Motor neuron (in vitro differentiated cells): ENCODE measurements at places on chromosomes 4 and X. TPM values are rescaled to one million over a fixed set of nuclear protein-coding genes. Genes with fewer than 3 reads are reported as not detected.

DNA sequence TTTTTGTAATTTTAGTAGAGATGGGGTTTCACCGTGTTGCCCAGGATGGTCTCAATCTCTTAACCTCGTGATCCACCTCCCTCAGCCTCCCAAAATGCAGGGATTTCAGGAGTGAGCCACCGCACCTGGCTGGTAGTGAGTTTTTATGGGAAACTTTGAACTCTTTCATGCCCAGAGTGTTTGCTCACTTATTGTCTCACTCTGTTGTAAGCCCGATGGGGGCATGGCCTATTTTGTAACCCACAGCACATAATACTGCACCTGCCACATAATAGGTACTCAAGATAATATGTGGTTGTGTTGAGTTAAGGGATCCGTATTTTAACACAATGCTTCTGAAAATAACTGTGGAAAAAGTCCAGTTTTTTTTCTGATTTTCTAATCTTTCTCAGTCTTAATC is 109.6 kb upstream of the GIMD1 start:
- no peak for ATAC-seq

- ATAC-seq = no peak
These were observed 5.1 kb upstream of the SLC25A6 start for GRCh38 chrX:1397001-1397400.

DNA sequence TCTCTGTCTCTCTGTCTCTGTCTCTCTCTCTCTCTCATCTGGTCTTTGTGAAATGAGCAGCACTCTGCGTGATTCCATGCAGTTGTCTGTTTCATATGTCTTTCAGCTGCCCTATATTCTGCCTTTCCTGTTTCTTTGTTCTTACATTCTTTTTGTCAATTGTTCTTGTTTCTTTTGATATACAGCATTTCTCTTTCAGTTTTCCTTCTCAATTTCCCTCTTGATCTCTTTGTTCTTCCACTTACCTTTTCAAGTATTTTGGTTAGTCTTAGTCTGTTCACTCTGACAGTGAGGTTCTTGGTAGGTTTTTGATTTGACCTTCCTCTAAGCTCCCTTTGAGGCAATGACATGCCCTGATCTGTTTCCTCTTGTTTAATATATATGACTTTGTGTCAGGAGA is 20.4 kb downstream of the ZNF157 start:
- ATAC-seq = no peak

- ATAC-seq = peak; percentile 33
These were observed 1.2 kb upstream of the PLAC8 start for GRCh38 chr4:83115656-83116285.

DNA sequence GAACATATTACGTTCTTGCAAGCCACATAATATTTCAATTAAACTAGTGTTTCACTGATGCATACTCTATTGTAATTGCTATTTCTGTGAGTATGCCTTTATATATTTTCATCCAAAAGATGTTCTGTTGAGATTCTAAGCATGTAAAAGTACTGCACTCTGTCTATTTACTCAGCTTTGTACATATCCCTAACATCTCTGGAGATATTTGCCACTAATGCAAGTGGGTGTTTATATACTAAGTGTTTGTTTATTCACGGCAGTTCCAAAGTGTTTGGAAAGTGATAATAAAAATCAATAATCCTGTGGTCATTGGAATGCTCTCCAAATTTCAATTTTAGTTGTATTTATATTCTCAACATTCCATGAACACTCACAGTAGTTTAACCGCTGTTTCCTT is 1989.0 kb downstream of the C4orf33 start:
- ATAC-seq = no peak

GRCh38 chr4:106676173-106676921 is 307.8 kb upstream of the GIMD1 start:
- ATAC-seq = no peak

DNA sequence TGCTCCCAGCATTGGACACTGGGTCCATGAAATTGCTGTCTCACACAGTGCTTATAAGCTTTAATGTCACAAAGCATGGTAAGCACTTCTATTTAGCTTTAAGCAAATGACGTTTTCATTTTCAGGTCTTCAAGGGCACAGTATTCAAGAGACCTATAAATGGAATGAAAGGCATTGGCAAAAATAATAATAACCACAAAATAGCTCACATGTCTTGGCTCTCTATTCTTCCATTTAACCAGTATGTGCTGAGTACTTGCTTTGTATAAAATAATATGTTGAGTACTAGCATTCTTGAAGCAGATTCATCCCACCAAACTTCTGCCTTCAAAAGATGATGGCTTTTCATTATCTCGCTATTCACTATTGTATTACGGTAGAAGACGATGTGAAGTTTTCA is 203.0 kb downstream of the ADAMTS3 start:
- ATAC-seq = no peak

DNA sequence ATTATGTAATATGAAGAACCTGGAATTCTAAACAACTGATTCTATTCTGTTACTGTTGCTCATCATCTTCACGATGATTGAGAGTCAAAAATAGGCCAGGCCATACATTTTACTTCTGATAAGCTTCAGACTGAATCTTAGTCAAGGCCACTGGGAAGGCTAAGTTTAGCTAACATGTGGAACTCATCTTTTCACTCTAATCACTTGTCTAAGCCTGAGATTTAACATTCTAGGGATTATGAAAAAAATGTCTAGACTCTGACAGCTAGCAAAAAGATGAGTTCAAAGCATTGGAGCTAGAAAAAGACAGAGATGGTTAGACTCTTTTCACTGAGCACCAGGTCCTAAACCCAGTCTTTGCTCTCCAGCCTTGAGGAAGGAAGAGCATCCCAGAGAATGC is 656.2 kb upstream of the IGFBP7 start:
- ATAC-seq = no peak

DNA sequence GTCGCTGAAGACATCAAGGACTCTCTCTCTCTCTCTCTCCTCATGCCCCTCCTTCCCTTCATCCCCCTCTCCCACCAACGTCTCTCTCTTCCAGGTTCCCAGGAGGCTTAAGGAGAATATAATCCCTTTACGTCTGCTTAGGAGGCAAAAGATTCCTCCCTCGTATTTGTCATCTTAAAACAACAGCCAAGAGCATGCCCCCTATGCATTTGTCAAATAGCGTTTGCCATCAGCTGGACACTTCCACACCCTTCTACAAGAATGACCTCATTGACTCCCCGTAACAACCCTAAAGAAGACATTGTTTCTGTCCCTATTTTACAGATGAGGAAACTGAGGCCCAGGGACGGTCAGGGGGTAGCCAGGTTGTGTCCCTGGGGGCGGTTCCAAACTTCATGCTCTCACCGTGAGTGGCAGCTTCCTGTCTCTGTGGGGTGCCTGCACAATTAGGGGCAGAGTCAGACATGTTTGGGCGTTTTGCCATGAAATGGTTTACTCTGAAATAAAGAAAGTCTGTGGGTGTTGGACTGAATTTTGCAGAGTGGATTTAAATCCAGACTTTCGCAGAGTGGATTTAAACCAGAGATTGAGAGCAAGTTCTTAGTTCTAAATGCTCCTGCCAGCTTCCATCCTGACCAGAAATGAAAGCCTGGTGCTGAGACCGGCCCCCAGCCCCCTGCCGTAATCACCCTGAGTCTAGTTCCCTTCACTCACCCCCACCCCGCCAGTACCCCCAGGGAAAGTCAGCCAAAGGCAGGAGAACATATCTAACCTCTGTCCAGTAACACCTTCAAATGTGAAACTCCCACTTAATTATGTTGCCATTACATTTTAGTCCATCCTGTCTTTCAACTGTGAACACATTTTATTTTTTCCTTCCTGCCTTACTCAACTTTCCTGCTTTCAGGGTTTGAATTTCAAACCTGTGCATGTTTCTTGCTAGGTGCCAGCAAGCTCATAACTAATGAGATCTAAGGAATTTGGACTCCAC is 44.3 kb upstream of the TBL1X start:
- ATAC-seq = no peak

DNA sequence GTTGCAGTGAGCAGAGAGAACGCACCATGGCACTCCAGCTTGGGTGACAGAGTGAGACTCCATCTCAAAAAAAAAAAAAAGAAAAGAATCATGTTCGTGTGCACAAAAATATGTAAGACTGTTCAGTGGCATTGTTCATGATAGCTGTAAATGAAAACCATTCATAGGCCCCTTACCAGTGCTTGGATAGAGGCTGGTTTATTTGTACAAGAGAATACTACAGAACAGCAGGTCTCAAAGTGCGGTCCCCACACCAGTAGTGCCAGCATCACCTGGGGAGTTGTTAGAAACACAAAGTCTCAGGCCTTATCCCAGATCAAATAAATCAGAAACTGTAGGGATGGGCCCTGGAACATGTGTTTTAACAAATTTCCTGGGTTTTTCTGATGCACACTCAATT is 12.7 kb upstream of the MRFAP1 start:
- no peak for ATAC-seq

DNA sequence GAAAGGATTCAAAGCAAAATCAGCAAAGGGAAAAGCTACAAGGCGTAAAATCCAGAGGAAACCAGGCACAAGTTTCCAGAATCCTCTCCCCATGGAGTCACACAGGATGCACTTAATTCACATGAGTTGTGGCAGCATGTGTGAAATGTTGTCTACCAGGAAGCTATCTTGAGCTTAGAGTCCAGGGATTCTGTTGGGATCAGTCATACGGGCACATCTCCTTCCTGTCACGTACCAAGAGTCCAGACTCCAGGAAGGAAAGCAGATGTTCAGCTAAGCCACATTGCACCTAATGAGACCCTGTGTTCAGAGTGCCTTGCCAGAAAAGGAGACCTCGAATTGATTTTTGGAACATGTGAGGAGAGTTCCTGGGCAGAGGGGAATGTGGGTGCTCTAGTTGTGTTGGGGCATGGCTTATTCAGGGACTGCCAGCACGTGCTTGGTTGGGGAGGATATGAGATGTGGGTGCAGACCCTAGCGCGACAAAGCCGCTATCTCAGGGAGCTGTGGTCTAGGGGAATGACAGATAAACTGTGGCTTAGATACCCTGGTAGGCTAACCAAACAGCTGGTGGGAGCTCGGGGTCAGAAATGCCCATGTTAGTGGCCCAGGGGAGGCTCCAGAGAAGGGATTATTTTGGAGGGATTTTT is 70.0 kb downstream of the EVC start:
- ATAC-seq = no peak

DNA sequence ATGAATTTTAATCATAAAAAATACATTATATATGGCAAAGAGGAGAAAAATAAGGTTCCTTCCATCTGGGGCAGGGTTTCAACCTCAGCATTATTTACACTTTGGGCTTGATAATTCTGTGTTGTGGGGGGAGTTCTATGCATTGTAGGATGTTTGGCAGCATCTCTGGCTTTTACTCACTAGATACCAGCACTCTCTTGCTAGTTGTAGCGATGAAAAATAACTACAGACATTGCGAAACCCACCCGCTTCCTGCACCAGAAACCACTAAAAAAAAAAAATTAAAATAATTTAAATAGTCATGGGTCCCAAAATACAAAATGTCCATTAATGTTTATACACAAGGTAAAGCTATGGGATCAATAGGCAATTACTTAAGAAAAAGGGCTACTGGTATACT is 52.7 kb downstream of the PPP3CA start:
- no peak for ATAC-seq

DNA sequence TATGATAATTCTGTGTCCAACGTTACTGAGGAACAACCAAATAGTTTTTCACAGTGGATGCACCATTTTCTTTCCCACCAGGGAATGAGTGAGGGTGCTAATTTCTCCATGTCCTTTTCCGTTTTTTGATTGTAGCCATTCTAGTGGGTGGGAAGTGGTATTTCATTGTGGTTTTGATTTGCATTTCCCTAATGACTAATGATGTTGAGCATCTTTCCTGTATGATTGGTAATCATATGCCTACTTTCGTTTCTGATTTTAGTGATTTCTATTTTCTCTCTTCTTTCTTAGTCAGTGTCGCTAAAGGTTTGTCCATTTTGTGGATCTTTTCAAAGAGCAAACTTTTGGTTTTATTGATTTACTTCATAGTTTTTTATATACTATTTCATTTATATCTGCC is 32.1 kb upstream of the TEX13D start:
- no peak for ATAC-seq

DNA sequence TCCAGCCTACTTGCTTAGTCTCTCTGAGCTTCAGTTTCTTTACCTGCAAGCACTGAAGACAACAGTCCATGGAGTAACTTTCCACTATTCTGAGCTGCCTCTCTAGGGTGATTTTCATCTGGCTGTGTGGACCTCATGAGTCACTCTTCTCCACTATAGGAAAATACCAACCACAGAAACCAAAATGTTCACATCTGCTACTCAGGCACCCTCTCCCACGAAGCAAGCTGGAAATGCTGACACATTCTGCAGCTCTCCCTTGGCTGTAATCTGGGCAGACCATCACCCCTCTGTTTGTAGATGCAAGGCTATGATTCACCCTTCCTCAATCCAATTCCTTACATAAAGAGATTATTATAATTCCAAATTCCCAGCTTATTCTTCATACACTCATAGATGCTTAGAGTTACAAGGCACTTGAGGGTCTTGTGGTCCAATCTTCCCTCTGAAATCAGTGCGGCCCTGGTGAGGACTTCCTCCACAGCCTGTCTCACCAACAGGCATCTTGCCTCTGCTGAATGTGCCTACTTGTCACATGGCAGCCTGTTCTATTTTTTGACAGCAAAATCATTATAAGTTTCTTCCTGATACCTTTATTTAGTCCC is 97.0 kb upstream of the LNX1 start:
- peak; percentile 98 for ATAC-seq

DNA sequence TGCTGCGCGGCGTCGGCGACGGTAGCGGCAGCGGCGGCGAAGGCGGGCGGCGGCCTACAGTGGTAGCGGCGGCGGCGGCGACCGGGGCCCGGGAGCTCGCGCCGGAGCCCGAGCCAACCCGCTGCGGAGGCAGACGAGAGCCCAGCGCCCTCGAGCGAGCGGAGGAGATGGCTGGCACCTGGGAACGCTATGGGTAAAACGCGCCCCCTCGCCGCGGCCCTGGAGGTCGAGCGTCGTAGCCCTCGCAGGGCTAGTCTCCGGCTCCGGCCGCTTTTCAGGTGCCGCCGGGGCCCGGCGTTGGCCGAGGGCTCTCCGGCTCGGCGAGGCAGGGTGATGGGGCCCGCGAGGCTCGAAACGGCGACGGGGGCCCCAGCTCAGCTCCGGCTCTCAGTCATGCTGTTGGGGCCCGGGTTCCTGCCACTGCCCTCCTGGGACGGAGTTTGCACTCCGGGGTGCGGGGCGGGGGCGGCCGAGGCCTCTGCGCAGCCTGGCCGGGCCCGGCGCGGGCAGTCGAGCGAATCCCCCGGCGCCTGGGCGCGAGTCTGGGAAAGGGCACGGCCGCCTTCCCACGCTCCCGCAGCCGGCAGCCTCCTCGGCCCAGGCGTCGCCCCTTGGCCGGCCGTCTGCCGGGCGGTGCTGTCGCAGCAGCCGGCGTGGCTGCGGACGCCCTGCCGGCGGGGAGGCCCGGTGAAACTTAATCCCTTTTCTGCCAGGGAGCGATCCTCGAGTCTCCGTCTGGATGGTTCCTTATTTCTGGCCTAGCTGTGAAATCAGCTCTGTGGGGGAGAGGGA is 768 bp downstream of the MID2 start:
- peak; percentile 69 for ATAC-seq

The STK32B gene
- 6.3 and 6.7 TPM in 2 replicates for total RNA-seq

The SAGE1 gene
- total RNA-seq = not detected in 2 replicates

The YTHDC1 gene
- total RNA-seq = 78.9 and 81.5 TPM in 2 replicates

The SUV39H1 gene
- 2.0 and 3.1 TPM in 2 replicates for total RNA-seq

The ABLIM2 gene
- 0.68 and 1.1 TPM in 2 replicates for total RNA-seq

The MSANTD1 gene
- total RNA-seq = 1.1 and 3.1 TPM in 2 replicates

The GAB1 gene
- total RNA-seq = 8.8 TPM in 2 replicates
